ENCODE measurements at places on chromosomes 1 and 21. TPM values are rescaled to one million over a fixed set of nuclear protein-coding genes. Genes with fewer than 3 reads are reported as not detected.

WNT3A gene
- total RNA-seq = not detected

CCDC27 gene
- total RNA-seq = not detected

ASPM gene
- 38.0 TPM for total RNA-seq

LAPTM5 gene
- 76.8 TPM for total RNA-seq

FLVCR1 gene
- total RNA-seq = 2.0 TPM

Data from uterus (tissue), 4 donors.